ENCODE measurements at places on chromosomes 1 and 21.

GRCh38 chr1:230865062-230865817, 3.1 kb downstream of the C1orf198 start:
- DNase-seq: no peak

DNA sequence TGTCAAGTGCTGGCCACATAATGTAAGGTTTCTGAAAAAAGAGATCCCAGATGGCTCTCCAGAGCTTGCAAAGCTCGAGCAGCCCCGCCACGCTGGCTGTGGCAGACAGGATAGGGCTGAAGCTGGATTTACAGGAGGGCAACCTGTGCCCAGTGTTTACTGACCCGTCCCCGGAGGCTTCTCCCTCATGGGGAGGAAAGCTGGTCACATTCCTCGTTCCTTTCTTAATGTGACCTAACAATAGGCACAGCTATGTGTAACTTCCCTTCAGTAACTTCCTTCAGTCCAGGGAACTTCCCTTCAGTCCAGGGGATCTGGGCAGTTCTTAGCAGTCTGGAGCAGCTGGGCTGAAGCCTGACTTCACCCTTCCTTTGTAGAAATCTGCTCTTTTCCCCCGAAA, 7.7 kb downstream of the SLFNL1 start:
- no peak for DNase-seq

- no peak for DNase-seq
These were observed 414.9 kb downstream of the SMYD3 start for GRCh38 chr1:246092136-246092535.

- no peak for DNase-seq
These were observed 102.7 kb downstream of the RNF220 start for GRCh38 chr1:44507490-44508396.

DNA sequence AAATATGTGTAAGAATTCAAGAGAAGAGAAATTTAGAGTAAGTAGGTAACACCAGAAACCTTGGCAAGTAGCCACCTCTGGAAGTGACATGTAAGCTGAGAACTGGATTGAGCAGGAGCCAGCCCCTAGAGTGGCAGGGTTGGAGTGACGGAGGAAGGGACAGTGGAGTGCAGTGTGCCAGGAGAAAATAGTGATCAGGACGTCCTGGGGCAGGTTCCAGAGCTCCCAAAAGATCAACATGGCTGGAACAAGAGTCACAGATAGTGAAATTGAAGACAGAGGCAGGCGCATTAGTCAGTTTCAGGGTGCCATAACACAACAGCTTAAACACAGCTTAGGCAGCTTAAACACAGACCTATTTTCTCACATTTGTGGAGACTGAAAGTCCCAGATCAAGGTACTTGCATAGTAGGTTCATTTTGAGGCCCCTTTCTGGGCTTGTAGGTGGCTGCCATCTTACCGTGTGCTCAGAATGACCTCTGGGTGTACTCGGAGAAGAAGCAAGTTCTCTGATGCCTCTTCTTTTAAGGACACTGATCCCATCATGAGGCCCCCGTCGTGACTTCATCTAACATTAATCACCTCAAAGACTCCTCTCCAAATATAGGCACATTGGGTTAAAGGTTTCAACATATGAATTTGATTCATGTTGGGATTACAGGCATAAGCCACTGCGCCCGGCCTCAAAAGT, 37.2 kb downstream of the GNPAT start:
- DNase-seq: no peak

DNA sequence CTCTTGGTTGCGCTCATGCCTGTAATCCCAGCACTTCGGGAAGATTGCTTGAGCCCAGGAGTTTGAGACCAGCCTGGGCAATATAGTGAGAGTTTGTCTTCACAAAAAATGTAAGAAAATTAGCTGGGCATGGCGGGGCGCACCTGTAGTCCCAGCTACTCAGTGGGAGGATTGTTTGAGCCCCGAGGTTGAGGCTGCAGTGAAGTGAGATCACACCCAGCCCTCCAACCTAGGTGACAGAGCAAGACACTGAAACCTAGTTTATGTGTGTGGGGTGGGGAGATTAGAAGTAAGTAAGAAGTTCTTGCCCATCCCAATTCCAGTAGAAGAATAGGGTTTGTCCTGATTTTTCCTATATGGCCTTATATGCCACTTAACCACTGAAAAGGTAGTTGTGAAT, 2.0 kb downstream of the RPL5 start:
- DNase-seq: no peak

- DNase-seq: no peak
These were observed 76.1 kb downstream of the SIPA1L2 start for GRCh38 chr1:232553809-232554208.

GRCh38 chr1:3420218-3420951, 34.1 kb upstream of the ARHGEF16 start:
- no peak for DNase-seq

GRCh38 chr21:26397545-26397944, 175.5 kb downstream of the CYYR1 start:
- DNase-seq: no peak

- no peak for DNase-seq
These were observed 987.8 kb upstream of the ADAMTS5 start for GRCh38 chr21:27954543-27955165.

GRCh38 chr1:72229893-72230292, 52.4 kb downstream of the NEGR1 start:
- DNase-seq: no peak

- DNase-seq: no peak
These were observed 8.4 kb downstream of the FOXE3 start for GRCh38 chr1:47424336-47424982.

GRCh38 chr1:111571987-111572386, 47.6 kb upstream of the RAP1A start:
- DNase-seq: no peak

GRCh38 chr1:37878071-37878470, 18.7 kb upstream of the MTF1 start:
- no peak for DNase-seq

DNA sequence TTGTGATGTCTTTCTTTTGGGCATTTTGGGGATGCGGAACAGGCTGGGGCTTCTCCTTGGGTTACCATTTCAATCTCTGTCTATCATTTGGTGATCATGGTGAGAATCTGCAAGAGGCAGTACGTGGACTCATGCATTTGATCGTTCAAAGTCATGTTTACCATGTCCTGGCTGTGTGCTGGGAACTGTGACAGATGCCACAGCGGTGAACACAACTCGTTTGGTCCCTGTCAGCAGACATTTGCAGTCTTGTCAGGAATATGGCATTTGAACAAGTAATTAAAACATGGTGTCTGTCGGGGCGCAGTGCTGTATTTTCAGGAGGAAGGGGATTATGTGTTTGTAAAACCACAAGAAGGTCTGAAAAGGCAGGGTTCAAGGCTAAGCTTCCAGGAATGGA, 103.3 kb upstream of the IGSF21 start:
- no peak for DNase-seq

DNA sequence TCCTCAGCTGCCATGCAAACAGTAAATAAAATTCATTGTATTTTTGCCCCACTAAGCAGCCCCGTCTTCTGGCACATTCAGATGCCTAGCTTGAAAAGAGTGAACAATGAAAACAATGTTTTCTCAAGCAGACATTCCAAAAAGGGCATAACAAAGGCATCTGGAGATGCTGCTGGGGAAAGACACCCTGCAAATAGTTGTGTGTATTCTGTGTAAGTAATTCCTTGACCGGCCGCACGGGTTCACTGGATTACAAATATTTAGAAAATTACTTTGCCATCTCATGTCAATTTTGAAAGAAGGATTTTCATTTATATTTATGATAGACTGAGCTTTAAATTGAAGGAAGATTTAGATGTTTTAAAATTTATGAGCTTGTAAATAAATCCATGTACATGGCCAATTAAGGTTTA, 142.2 kb downstream of the SLC45A1 start:
- DNase-seq: no peak

- DNase-seq: no peak
These were observed 10.8 kb upstream of the THEM4 start for GRCh38 chr1:151920149-151920548.

- no peak for DNase-seq
These were observed 12.7 kb upstream of the HYI start for GRCh38 chr1:43466403-43466802.

DNA sequence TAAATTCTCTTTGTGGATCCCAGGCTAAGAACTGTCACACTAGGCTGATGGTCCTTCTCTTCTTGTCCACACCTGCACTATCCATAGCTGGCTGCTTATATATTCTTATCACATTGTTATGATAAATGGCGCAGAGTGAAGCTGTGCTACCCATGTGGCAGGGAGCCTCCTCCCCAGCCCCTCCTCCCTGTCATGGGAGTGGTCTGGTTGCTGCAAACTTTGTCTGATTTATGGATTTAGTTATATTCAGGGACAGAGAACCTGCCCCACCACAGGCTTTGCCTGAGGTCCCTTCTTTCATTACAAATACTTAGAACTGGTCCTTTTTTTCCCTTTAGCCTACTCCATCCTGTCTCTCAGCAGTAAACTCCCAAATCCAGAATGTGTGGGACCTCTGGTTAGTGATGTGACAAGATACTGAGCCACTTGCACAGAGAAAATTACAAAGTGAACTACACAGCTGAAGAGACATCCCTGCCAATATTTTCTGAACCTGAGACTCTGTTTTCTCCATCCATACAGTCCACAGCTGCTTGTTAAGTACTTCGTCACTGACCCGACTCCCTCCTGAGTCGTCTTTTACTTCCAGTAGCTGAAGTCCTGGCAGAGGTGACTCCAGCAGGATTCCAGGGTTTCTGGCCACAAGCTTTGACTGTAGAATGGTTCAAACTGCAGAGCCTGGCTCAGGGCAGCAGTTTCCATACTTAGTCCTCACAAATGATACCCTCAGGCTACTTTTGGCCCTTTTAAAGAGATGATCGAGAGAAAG, 37.6 kb downstream of the PTGFRN start:
- DNase-seq: no peak

GRCh38 chr1:241499910-241500309, 19.6 kb downstream of the FH start:
- no peak for DNase-seq

GRCh38 chr1:232766241-232766890, 38.9 kb upstream of the MAP10 start:
- no peak for DNase-seq

- no peak for DNase-seq
These were observed 69.7 kb upstream of the SPAG17 start for GRCh38 chr1:118254491-118255425.

DNA sequence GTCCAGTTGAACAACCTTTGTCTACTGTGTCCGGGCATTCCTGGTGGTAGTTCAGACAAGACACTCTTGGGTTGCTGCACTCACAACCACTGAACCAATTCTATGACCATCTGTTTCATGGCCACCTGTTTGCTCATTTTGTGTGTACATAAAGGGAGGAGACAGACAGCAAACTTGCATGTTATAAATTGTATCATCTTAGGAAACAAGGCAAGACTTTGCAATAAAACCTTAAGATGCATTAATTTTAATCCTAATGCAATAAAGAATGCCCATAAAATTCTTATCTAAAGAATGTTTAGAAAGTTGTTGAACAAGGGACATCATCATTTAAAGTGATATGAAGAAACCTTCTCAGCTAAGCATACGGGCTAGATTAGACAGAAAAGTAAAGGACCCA, 34.8 kb downstream of the ADAM30 start:
- no peak for DNase-seq

DNA sequence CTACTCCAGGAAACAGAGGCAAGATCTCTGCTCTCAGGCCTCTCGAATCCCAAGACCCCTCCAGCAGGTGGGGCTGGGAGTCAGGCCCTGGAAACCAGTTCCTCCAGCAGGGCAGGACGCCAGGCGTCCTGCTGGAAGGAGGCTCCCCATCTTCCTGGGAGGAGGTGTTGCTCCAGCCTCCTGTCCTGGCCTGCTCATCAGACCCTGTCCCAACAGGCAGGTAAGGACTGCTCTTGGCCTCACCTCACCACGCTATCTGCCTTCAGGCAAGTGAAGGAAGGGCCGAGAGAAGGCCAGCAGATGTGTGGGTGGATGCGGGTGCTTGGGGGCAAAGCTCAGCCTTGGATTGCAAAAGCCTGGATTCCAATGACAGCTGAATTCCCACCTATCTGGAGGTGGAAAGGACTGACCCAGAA, 82.9 kb downstream of the SSBP3 start:
- no peak for DNase-seq

DNA sequence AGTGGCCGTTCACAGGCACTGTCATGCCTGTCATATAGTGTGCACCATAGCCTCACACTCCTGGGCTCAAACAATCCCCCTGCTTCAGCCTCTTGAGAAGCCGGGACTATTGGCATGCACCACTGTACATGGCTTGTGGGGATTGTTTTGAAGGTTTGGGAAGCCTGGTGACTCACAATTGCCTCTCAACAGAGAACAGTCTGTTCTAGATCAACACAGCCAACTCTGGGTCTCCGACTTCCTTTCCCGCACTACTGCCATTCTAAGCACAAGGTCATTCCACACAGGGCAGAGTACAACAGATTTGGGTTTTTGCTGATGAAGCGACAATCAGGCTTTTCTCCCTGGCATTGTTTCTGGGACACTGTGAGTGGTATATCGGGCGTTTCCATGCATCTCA, 15.5 kb upstream of the AHCTF1 start:
- DNase-seq: no peak

DNA sequence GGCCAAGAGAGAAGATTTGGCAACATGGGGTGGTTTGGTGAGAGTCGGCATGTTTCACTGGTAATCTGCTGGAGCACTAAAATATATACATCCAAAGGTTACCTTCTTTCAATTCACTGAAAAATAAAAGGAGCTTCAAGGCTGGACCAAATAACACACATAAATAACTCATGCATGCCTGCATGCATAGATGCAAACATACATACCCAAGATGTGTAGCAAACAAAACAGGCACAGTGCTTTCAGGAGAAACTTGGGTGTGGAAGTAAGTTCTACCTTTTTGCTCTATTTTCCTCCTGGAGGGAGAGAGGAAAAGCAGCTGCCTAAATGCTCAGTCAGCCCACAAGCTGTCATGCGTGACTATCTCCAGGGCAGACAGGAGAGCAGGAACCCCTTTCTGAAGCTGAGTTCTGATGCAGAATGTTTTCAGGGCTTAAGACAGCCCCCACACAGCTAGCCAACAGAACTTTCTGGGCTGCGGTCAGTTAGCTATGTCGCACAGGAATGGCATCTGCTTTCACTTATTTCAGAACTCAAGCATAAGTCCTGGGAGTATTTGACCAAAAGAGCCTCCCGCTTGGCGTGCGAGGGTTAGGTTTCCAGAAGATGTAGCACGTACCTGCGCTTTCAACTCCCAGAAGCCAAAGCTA, 166.2 kb downstream of the TOMM20 start:
- DNase-seq: no peak

DNA sequence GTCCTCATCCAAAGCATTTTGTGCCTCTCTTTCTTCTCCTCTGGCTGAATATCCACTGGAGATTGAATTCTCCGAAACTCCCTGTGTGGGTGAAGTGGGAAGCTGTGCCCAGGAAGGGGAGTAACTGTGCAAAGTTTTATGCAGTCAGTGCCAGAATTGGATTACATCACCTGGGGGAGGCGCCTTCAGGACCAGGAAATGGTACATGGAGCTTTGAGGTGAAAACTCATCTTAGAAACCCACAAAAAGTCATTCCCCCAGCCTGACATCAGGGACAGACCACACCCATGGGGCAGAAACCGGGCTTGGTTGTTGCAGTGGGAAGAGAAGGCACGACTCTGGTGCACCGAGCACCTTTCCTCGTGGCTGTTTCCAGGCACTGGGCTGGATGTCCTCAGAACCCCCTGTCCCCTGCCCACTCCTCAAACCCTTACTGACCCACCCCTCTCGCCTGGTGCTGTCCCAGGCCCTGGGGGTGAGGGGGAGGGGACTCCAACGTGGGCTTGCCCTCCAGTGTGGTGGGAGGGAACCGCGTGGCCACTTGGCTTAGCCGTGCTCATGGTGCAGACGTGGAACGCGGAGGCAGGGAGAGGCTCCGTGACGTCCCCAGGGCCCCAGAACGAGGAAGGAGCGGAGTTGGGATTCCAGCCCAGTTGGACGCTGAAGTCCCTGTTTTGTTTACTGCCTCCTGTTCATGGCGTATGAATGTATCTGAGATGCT, 15.7 kb downstream of the TFF3 start:
- DNase-seq: no peak

Measured in NCI-H1436 treated with DMSO at 0.1 percent for 48 hours (cell line).